ENCODE measurements at places on chromosomes 1 and 21.

- no peak for DNase-seq
Measured at GRCh38 chr21:16517383-16517782, 787.6 kb downstream of the USP25 start.

DNA sequence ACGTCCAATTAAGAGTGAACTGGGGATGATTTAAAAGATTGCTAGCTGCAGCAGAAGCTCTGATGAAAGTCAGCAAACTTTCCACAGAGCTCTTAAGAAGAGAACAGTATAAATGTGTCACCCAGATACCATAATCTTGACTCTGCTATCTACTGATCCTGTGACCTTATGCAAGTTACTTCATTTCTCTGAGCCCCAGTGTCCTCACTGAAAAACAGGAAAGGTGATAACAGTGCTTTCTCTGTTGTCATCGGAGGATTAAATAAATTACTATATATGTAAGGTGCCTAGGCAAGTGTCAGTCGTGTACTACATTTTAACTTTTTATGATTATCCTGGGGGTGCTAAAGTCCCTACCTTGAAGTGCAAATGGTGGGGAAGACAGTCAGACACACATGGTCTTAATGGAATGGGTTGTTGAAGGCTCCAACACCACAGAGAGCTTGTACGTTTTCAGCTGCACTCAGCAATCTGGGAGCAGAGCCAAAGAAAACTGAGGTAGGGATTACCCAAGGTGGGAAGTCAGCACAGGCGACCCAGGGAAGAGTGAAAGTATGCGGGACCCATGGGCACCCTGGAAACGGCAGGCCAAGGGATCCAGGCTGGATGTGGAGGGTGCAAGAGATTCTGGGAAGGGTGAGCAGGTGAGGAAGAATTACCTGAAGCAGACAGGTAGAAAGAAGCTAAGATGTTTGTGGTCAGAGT lies 82.8 kb downstream of the DTL start:
- no peak for DNase-seq

- DNase-seq, result no peak
Measured at GRCh38 chr1:190579552-190580193, 102.0 kb upstream of the BRINP3 start.

DNA sequence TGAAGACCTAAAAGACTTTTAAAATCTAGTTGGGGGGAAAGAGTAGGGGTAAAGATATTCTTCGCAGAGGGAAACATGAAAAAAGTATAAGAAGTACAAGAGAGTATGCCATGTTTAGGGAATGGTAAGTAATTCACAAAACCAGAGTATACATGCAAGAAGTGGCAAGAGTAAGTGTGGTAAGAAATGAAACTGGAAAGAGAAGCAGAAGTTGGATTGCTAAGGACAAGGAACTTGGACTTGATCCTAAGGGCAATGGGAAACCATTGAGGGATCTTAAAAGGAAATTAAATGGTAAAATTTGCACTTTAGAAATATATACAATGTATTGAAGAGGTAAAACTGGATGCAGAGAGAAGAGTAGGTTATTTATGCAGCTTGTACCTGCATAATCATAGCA lies 9.2 kb upstream of the ZNF644 start:
- DNase-seq, result no peak

DNA sequence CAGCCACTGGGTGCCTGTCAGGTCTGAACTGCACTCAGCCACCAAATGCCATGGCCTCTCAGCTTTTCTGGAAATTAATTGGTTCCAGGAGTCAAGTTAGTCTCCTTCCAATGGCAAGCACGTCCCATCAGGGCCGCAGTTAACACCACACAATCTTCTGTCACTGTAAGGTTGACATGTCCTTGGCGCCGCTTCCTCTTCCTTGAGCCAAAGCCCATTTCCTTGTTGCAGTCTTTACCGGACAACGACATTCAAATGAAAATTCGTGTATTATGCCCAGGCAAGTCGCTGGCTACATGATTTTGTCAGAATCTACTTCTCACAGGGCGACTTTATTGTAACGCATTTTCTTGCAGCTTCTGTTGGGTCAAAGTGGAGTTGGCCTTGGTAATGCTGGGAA lies 430.6 kb upstream of the KAZN start:
- no peak for DNase-seq
